ENCODE measurements at places on chromosomes 2 and 18.

GRCh38 chr18:49841236-49842217 is 28.2 kb upstream of the ACAA2 start:
- no peak for DNase-seq

DNA sequence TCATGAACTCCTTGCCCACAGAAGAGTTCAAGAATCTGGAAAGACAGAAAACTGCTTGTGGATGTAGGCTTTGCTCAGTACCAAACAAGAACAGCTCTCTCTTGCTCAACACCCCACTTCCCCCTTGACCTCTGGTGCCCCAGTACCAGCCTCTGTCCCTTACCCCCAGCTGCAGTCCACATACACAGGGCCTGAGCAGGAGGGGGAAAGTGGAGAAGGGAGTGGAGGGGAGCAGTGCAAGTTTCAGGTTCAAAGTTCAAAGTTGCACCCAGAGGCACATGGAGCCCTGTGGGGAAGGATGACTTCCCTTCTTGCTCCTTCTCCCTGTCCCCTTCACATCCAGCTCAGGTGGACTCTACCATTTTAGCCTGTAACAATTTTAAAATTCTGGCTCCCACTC is 61.1 kb upstream of the LPIN2 start:
- DNase-seq: no peak

- DNase-seq: no peak
Observed at GRCh38 chr2:98669675-98670074, 61.3 kb downstream of the MGAT4A start.

GRCh38 chr2:124663645-124663997 is 638.5 kb downstream of the CNTNAP5 start:
- no peak for DNase-seq

- DNase-seq: no peak
Observed at GRCh38 chr2:196915507-196916189, 10.9 kb downstream of the PGAP1 start.

- DNase-seq: no peak
Observed at GRCh38 chr2:122180972-122181371, 425.5 kb downstream of the TSN start.
